AG08396 (cell line): ENCODE measurements at places on chromosomes 4 and X.
A peak's percentile ranks its signal among the peaks of the same experiment; 100 is the strongest.

GRCh38 chr4:53005808-53006207 lies 143.7 kb downstream of the RASL11B start:
- DNase-seq, result no peak

DNA sequence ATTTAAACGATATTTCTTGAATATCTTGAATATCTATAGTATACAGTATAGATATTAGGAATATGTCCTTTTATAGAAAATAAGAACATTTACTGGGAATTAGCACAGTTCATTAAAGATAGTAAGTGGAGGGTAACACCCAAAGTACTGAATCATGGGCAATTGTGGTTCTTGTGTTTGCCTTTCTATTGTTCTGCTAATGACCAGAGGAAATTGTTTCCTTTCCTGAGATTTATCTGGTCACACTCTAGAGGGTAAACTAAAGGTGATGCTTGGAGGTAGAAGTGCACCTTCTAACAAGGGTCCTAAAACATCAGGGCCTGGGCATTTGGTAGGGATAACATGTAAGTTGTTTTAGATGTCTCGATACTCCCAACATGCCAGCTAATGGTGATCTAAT lies 241.3 kb upstream of the SFRP2 start:
- DNase-seq, result no peak

DNA sequence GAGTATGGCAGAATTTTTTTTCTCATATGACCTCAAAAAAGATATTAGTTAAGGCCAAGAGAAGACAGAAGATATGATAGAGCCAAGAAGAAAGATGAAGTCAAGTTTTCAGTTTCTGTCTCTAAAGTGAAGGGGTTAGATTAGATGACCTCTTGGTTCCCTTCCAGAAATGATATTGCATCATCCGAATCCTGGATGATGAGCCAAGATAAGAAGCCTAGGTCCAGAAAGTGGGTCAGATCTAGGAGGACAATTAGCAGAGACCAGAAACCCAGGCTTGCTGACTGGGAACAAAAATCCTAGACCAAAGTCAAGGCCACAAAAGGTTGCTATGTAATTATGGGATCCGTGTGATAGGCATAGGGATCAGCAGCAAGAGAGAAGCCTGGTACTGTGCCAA lies 20.2 kb downstream of the SATL1 start:
- DNase-seq, result no peak

GRCh38 chrX:107715331-107716117 lies 60.1 kb downstream of the TSC22D3 start:
- DNase-seq, result peak; percentile 36

DNA sequence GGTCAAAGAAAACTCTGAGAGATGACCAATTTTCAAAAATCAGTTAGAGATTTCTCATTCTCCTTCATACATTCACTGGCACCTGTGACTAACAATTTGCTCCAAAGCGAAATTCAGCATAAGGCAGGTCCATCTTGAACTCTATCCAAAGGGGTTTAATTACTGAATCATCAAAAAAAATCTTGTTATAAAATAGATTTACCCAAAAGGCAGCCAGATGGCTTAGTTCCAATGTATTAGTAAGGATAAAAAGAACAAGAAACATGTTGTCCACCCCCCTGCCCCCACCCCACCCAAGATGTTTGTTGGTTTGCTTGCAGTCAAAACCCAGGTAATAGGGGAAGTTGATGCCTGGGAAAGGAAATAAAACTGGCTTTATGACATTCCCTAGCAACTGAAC lies 200.3 kb downstream of the ANTXR2 start:
- DNase-seq, result no peak

DNA sequence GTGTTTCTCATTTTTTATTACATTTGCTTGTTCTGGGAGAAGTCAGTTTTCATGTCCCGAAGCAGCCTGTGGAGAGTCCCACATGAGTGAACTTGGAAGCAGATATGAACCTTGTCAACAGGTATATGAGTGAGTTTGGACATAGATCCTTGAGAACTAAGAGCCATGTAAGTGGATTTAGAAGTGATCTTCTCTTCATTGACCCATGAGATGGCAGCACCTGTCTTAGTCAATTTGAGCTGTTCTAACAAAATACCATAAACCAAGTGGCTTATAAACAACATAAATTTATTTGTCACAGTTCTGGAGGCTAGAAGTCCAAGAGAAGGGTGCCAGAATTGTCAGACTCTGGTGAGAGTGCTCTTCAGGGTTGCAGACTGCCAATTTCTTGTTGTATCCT lies 1043.8 kb downstream of the ADGRL3 start:
- no peak for DNase-seq

DNA sequence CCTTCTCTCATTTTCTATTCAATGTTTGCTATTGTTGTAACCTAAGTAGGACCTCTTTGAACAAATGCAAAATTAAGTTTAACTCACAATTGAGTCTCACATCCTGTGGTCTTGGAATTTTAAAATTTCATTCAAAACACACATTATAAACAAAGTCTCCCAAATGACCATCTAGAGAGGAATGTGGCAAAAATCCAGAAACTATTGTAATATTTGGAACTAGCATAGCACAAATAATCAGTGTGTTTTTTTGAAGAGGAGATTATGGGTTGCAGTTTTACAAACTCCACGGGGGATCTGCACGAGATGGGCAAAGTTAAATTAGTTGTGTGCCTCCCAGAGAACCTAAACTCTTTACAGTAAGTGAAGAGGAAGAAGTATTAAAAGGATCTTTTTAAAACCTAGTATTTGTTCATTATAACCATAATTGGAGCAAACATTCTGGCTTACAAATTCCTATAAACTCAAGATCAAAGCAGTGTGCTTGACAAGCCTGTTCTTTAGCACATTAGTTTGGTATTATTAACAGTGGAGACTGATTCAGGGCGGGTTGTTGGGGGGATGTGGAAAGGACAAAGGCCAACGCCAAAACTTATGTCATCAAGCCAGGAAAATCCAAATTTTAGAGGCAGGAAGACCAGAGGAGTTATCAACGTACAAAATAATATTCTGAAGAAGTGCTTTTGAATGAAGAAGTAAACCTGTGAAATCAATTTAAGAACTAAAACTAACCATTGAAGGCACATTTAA lies 22.4 kb upstream of the RBPJ start:
- peak; percentile 41 for DNase-seq

GRCh38 chr4:144174401-144175067 lies 34.0 kb upstream of the GYPA start:
- DNase-seq, result peak; percentile 45

- DNase-seq, result no peak
Observed at GRCh38 chrX:21990832-21991231, 41.3 kb upstream of the PHEX start.

DNA sequence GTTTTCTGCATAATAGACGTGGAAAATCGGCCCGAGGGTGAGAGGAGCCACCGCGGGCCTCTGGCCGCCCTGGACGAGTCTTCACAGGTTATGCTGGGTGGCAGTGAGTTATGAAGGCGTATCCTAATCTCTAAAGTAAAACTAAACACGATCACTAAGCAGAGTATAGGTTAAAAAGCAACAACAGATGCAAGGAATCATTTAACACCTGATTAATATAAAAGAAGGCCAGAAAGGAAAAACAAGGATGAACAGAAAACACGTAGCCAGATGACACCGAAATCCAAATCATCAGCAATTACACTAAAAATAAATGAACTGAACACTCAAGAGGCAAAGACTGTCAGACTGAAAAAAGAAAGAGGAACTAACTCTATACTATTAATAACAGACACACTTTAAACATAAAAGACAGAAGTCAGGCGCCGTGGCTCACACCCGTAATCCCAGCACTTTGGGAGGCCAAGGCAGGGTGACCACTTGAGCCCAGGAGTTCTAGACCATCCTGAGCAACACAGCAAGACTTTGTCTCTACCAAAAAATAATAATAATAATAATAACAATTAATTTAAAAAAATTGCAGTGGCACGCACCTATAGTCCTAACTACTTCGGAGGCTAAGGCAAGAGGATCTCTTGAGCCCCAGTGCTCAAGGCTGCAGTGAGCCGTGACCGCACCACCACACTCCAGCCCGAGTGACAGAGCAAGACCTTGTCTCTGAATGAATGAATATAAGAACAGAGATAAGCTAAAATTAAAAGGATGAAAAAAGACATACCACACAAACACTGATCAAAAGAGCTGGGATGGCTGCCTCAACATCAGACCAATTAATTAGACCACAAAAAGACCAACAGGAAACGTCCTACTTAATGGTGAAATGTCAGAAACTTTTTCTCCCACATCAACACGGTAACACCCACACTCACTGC lies 30.0 kb downstream of the CTBP1 start:
- DNase-seq, result no peak

DNA sequence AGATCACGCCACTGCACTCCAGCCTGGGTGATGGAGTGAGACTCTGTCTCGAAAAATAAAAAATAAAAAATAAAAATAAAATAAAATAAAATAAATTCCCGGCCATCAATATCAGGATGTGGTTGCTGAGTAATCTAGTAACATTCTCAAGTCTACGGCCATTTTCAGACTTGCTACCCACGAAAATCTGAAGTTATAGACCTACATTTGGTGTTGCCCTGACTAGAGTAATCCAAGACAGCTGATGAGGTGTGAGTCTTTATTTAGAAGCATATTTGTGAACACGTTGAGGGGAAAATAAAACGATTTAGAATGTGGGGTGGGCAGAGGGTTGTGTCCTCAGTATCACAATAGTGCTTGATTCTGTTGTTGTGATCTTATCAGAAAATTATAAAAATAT lies 130.2 kb upstream of the MID1 start:
- DNase-seq, result no peak

- no peak for DNase-seq
Observed at GRCh38 chrX:20149326-20149725, 7.7 kb upstream of the EIF1AX start.

- DNase-seq, result no peak
Observed at GRCh38 chrX:18981124-18981807, 2.6 kb downstream of the PHKA2 start.

GRCh38 chr4:61817071-61817470 lies 616.9 kb downstream of the ADGRL3 start:
- no peak for DNase-seq

GRCh38 chr4:22874334-22874912 lies 181.7 kb downstream of the GBA3 start:
- no peak for DNase-seq

- no peak for DNase-seq
Observed at GRCh38 chr4:128844931-128845330, 35.4 kb downstream of the JADE1 start.

DNA sequence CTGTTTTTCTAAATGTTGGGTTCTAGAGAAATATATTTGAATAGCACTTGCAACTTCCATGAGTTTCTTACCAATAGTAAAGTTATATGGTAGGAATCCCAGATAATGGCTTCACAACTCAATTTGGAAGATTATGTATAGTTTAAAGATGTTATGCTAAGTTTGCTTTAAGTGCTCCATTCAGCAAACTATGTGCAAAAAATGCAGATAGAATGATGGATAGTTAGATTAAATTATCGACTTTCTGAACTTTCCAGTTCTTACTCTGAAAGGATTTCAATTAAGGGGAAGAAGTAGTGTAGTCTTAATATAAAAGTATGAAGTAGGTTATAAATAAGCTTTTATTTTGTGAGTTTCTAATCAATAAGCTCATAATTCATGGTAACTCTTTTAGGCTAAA lies 60.7 kb upstream of the NFKB1 start:
- no peak for DNase-seq

GRCh38 chr4:59583845-59584568 lies 1616.1 kb upstream of the ADGRL3 start:
- DNase-seq, result no peak

GRCh38 chrX:113492895-113493294 lies 652.3 kb upstream of the AMOT start:
- DNase-seq, result no peak

- no peak for DNase-seq
Observed at GRCh38 chr4:170386971-170387370, 297.2 kb upstream of the AADAT start.

- peak; percentile 33 for DNase-seq
Observed at GRCh38 chr4:88137112-88137511, 21.3 kb downstream of the ABCG2 start.

GRCh38 chr4:153466949-153467896 lies 1.1 kb downstream of the TMEM131L start:
- DNase-seq, result no peak

GRCh38 chrX:154542723-154543424 lies 3.8 kb downstream of the G6PD start:
- DNase-seq, result no peak

DNA sequence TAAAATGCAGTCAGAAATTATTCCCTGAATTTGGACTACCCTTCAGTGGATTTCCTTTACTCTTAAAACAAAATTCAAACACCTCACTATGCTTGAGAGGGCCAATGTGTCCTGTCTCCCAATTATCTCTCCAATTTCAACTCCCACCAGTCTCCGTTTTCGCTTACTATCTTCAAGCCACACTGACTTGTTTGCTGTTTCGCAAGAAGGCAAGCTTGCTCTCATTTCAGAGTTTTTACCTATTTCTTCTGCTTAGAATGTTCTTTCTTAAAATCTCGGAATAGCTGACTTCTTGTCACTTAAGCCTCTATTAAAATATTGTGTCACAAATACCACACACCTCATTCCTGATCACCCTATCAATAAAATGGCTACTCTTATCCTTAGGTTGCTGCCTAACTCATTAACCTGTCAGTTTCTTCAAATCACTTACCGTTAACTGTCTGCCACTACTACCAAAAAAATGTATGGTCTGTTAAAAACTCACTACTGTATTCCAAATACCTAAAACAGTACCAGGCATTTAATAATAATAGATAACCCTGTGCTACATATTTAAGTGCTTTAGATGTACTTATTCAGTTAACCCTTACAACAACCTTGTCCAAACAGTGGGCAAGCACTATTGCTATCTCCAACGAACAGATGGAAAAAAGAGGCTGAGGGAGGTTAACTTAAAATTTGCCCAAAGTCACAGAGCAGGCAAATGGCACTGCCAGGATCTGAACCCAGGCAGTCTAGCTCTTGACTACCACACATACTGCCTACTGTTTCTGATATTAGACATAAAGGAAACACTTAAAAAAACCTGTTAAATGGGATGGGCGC lies 2.9 kb downstream of the UBA6 start:
- DNase-seq, result no peak

GRCh38 chrX:103254921-103255493 lies at the start of gene TCEAL8:
Gene TCEAL8, minus strand, starts transcription at chrX:103255155. Its CDS starts 1,176 bp downstream, at chrX:103253979.
- peak; percentile 67 for DNase-seq

DNA sequence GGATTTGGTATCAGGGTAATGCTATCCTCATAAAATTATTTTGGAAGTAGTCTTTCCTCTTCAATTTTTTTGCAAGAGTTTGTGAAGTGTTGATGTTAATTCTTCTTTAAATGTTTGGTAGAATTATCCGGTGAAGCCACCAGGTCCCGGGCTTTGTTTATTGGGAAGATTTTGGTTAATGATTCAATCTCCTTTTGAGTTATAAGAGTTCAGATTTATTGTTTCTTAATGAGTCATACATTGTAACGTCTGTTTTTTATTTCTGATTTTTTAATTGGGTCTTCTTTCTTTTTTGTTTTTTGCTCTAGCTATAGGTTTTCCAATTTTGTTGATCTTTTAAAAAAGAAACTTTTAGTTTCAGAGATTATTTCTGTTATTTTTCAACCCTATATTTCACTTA lies 412.3 kb downstream of the PDGFC start:
- no peak for DNase-seq

GRCh38 chr4:112082954-112083586 lies 62.2 kb upstream of the FAM241A start:
- peak; percentile 26 for DNase-seq
